ENCODE measurements at places on chromosomes 1 and 21.

DNA sequence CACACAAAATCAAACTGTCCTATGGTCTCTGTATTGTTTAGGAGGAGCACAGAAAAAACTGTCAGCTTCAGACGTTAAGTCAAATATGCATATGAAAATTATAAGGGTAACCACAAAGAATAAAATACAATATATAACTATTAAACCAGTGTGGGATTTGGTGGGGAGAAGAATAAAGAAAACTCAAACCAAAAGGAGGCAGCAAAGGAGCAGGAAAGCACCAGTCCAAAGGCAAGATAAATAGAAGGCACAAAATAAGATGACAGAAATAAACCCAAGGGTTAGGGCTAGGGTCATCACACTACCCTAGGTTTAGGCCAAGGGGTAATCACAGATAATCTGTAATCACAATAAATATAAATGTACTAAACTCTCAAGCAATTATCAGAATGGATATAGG lies 32.8 kb downstream of the DLGAP3 start:
- DNase-seq = no peak

- DNase-seq = no peak
These were observed 119.8 kb downstream of the CYYR1 start for GRCh38 chr21:26453267-26453666.

DNA sequence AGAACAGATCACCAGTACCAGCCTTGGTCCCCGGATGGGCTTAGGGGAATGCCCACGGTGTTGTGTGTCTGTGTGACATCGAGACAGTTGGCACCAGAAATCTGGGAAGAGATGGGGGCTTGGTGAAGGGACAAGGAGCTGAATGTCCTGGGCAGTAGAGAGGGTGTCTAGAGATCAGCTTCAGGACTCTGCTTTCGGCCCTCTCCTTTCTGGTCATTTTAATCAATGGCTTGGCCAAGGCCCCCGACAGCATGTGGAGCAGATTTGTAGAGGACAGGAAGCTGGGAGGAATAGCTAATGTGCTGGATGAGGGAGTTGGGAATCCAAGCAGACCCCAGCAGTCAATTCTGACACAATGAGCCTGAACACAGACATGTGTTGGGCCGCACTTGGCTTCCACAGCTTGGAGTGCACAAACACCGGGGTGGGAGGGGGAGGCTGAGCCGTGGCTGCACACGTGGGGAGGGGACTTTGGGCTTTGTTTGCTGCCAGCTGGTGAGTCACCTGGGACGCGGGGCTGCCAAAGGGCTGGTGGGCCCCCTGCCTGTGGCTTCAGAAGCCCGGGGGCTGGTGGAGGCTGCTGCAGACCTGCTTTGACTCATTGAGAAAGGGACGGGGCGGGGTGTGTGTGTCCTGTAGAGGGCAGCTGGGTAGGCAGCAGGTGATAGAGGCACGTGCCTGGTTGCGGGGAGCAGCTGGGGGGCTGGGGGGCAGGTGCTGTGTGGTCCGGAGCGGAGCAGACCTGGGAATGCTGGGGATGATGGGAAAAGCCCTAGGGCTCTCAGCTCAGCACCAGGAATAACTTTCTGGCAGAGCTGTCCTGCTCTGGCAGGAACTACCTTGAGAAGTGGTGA lies 20.9 kb downstream of the SLC1A7 start:
- DNase-seq = no peak

DNA sequence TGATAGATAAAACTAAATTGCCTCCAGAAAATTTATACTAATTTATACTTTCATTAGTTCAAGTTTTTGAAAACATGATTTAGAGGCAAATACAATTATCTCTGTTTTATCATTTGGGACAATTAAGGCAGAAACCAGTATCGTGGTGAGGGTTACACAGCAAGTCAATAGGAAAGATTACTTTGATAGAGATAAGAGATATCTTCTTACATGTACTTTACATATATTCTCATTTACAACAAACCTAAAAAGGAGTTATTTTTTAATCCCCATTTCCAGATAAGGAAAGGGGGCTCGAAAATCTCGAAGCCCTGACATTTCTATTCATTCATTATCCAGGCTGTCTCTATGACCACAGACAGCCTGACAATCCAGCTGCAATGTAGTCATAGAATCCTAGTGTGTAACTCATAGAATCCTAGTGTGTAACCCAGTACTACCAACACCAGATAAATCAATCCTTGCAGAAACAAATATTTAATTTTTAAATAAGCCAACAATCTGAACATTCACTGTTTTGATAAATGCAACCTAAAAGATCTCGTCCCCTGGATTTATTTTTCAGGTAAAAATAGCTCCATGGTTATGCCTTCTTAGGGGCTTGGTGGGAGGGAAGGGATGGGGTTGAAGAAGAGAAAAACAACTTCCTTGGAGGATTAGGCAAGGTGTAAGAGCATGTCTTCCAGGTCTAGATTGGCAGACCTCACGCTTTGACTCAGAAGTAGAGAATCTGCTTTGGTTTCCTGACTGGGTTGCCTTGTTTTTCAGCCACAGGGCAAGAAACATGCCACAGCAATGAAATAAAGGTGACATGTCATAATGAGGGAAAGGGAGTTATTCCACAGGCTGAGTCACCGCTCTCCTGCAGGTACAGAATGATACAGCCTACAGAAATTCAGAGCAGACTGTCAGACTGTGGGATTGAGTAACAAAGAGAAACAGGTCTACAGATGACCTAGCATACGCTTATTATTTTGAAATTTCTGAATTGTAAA lies 45.6 kb downstream of the IRF2BP2 start:
- DNase-seq = peak; percentile 65

Measured in AG08395 (cell line).